8988T (cell line): ENCODE measurements at places on chromosomes 4 and X.

DNA sequence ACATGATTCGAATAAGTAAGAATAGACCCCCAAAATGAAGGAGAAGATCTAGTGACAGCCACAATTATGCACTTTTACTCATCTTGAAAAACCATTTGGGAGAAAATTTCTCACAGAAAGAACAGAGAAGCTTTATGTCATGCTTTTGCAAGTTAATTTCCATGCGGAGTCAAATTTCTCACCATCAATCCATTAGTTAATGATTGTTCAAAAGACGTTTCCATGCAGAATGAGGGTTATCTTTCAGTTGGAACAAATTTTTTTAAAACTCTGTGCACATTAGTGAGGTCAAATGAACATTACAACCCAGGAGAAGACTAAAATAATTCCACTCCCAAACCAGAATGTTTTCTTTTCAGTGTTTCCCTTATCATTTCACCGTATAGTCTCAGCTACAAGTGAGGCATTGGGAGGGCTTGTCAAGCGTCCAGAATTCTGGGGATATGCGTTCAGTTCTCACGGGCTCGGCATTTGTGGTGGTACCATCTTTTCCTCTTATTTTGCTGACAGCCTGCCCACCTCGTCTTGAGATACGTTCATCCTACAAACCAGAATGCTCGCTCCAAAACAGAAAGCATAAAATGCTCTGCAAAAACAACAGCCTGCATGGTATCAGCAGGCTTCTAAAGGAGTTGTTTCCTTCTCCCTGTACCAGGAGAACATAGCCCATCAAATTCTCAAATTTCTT lies 130.8 kb upstream of the TBL1X start:
- no peak for DNase-seq

GRCh38 chrX:44918722-44919121 lies 45.7 kb downstream of the KDM6A start:
- DNase-seq: no peak

DNA sequence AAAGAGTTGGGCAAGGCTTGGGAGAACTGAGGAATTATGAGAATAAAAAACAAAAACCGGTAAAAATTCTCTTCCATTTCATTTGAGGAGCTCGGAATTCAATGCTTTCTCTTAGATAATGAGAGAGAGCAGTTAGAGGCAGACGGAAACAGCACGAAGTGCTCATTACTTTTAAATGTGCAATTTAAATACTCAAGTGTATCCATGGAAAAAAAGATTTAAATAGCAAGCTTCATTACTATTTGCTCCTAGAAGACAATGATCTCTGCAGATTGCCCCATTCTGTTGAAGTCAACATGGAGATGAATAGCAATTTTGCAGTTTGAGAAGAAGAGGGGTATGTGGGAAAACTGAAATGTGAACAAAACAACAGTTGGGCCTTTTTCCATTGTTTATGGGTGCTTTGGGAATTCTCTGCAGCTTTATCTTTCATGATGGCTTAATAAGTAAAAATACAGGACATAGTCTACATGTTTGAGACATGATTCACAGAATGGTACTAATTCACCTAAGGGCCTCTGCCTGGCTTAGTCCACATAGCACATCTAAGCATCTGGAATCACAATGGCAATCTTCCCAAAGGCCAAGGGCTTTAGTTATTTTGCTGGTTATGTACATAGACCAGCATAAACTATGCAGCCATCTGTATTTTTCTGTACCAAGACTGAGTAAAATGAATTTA lies 512.7 kb upstream of the FAT1 start:
- DNase-seq: no peak

DNA sequence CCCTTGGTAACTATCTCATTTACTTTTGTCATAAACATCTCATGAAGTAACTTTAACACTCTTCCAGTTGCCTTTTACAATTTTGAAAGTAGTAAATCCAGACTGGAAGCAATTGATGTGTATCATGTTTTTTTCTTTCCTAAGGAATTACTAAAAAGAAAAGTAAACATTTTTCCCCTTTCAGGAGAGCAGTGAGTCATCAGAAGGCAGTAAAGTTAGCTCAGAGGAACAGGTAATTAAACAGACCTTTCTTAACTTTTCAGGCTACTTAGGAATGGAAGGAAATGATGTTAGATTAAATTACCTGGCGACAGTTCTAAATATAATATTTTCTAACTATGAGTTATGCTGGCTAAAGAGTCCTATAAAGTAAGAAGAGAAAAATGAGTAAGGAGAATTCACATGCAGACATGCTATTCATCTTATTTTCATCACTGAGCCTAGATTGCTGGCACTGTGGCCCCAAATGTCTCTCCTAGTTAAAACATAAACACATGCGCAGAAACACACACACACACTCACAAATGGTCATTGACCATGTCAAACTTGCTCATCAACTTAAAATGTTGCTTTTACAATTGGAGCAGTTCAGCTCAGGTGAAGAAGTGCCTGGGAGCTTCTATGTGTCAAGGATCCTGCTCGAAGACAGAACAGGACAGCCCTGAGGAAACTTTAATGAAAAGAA lies 9.3 kb downstream of the DMP1 start:
- no peak for DNase-seq

GRCh38 chrX:31421441-31421840 lies 349.6 kb upstream of the FTHL17 start:
- no peak for DNase-seq

GRCh38 chr4:32462944-32463343 lies 1742.8 kb downstream of the PCDH7 start:
- no peak for DNase-seq

GRCh38 chr4:125891597-125892258 lies 577.0 kb downstream of the FAT4 start:
- no peak for DNase-seq

- no peak for DNase-seq
Measured at GRCh38 chrX:44507292-44507691, 35.4 kb downstream of the FUNDC1 start.

- no peak for DNase-seq
Measured at GRCh38 chr4:139207873-139208403, 30.9 kb upstream of the ELF2 start.

DNA sequence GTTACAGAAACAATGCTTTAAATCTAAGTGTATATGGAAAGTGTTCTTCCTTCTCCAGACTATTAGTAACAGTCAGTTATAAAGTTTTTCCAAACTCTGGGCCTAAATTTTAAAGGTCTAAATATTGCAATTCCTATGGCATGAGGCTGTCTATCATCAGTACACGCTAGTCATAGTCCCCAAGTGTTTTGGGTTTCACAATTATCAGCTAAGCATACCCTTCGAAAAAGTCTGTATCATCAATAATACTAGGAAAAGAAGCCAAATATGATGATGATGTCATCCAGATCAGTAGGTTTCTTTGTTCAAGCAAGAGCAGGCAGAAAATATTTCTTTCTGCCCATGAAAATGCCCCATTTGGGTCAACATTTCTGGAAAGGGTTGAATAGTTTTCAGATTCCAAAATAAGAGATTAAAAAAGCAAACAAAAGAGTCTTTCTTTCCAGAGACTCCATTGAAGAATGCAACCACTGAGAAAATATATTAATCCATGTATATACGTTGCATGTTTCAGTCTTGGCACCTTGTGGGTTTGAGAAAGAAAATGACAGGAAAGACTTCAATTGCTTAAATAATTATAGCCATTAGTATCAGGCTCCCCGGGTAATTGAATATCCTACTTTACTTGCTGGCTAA lies 173.8 kb downstream of the CAMK2D start:
- no peak for DNase-seq

DNA sequence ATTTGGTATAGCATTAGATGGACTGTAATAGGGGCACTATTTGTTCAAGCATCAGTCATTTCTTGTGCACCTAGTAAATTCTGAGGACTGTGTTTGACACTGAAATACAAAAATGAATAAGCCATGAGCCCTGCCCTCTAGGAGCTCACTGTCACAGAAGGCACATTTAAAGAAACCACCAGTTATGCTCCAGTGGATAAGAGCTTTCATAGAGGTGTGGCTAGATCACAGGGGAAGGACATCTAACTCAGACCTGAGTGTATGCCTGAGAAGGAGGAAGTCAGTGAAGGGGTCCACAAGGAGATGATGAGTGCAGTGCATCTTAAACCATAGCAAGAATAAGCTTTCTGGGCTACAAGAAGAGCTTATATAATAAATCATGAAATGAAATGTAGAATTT lies 40.1 kb downstream of the BTC start:
- DNase-seq: no peak

DNA sequence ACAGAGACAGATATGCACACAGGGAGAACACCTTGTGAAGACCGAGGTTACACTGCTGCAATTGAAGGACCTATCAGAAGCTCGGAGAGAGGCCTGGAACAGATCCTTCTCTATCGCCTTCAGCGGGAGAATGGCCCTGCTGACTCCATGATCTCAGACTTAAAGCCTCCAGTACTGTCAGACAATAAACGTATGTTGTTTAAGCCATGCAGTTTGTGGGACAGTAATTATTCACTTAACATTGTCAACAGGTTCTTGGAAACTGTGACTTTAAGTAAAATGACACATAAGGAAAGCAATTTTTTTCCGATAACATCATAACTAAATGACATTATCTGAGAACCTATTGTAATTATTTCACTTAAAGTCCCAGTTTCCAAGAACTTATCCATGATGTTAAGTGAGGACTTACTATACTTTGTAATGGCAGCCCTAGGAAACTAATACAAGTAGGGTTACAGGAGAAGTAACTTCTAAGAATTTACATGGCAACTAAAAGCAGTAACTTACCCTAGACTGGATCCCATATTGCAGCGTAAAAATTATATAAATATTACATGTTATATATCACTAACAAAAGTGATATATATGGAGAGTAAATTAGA lies 180.8 kb upstream of the MAB21L2 start:
- no peak for DNase-seq

GRCh38 chr4:109319156-109319555 lies 16.7 kb upstream of the COL25A1 start:
- no peak for DNase-seq

- DNase-seq: no peak
Measured at GRCh38 chr4:70687392-70687791, 940 bp upstream of the UTP3 start.

GRCh38 chrX:45323387-45323786 lies 122.7 kb upstream of the DIPK2B start:
- DNase-seq: no peak

GRCh38 chrX:155334486-155335336 lies at the start of gene CLIC2:
TSS of gene CLIC2 (minus strand) at chrX:155334614. CDS start at chrX:155334427, 187 bp downstream.
- DNase-seq: no peak

- DNase-seq: no peak
Measured at GRCh38 chr4:7879127-7879526, 60.5 kb downstream of the AFAP1 start.

GRCh38 chr4:6152869-6153705 lies 47.3 kb downstream of the JAKMIP1 start:
- no peak for DNase-seq

DNA sequence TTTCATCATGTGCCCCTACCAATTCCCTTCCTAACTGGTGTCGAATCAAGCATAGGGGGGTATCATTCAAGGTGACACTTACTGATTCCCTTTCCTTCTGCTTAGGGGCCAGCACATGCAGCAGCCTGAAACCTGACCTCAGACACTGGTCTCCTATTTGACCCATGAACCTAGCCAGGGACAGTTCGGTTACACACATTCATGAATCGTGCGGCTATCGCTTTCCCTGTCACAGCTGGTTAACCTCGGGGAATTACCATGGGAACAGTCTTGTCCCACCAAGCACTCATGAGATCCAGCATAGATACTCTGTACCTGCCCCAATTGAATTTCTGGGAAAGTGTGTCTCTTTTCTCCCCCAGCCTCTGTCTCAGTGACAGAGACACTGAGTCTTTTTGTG lies 140.4 kb downstream of the ZNF674 start:
- DNase-seq: no peak

- DNase-seq: no peak
Measured at GRCh38 chr4:42519803-42520417, 122.6 kb downstream of the SHISA3 start.

- DNase-seq: no peak
Measured at GRCh38 chr4:177225605-177226004, 84.1 kb upstream of the NEIL3 start.

DNA sequence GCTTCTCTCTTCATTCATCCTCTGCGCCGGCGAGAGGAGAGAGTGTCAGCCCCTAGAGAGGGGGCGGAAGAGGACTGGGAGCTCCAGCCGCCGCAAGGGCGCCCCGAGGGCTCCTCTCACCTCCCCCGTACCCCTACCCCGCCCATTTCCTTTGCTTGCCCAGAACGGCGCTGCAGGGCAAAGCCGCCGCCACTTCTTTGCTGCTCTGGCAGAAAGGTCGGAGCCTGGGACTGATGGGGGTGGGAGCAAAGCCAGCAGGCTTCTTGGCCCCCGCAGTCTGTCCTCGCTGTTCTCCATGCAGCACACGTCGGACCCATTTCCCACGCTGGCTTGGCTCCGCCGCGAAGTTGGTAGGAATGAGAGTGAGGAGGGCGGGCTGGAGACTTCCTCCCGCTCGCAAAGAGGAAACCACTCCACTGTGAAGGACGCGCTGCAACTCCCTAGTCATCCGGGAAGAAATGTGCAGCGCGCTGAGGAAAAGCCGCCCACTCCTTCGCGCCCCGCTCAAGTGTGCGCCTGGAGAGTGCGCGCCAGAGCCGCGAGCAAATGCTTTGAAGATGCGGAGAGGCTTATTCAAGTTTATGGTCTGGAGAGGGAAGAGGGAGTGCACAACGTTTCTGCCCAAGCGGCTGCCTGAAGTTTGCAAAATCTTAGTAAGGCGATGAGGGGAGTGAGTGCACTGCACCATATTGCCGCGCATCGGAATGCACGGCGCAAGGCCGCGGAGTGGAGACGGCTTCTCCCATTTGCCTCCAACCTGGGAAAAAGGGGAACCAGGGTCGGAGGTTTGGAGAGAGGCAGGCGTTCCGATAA lies 2.8 kb upstream of the PCDH7 start:
- DNase-seq: peak; percentile 37

DNA sequence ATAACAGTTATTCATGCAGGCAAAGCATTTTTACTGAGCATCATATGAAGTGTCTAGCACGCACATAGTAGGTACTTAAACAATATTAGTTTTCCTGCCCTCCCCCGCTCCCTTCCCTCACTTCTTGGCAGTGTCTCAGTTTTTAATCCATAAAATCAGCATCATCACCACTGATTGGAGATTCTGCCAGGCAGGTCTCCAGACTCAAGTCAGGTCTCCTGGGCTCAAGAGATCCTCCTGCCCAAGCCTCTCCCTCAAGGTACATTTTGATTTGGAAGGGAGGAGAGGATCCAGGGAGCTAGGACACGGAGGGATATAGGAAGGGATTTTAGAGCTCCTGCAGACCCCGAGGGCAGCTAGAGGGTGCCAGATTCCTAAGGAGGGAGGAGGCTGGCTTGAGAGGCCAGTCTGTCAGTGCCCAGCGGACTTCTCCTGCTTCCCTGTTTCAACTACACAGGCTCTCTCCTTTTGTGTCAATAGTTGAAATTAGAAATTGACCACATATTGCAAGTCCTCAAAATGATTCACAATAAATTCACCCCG lies 4.4 kb upstream of the FAT1 start:
- peak; percentile 35 for DNase-seq
